ENCODE measurements at places on chromosomes 2 and 18.

DNA sequence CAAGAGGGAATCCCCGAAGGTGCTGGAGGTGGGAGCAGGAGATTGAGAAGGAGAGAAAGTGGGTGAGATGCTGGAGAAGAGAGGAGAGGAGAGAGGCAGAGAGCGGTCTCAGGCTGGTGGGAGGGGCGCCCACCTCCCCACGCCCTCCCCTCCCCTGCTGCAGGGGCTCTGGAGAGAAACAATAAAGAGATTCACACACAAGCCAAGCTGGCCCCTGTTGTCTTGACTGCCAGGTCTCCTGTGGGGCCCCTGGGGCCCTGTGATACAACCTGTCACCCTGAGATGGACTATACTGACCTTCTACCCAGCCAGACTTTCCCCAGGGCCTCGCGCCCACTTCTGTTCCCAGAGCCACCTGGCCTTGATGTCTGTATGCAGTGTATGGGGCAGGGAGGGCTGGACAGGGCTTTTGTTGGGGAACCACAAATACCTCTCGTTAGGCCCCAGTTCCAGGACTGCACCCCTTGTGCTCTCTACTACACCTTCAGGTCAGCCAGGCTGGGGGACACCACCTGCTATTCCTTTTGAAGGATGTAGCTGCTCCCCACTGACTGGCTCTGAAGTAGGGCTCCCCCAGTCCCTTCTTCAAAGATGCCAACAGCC, 8.0 kb upstream of the SPEG start:
- DNase-seq: no peak

DNA sequence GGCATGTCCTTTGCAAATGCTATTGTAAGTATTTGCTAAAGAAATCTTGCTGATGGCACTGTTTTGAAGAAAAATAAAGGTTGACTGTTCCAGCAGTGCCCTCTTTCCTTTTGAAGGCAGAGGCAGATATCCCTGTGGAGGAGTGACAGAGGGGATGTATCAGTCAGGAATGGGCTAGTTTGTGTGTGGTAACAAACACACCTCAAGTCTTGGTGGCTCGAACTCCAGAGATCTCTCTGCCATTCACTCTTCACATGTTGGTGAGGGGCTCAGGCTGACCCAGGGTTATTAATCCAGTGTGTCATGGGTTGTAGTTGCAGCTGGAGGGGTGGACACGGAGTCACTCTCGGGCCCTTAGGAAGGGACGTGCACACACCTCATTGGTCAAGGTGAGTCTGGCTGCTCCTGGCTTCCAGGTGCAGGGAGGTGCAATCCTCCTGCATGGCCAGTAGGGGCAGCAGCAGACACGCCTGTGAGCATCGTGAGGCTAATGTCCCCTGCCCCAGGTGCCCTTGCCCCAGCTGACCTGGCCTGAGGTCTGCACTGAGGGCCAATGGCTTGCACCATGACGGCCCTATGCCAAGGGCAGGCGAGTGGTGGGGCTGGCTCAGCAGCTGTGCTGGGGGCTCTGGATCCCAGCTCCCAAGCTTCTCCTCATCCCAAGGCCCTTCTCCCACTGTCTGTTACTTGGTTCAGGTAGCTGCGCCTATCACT, 146.5 kb downstream of the ASB1 start:
- no peak for DNase-seq

GRCh38 chr2:121613152-121613551, 36.1 kb downstream of the CLASP1 start:
- DNase-seq: no peak

GRCh38 chr2:10544252-10544651, 96.1 kb upstream of the ODC1 start:
- no peak for DNase-seq

DNA sequence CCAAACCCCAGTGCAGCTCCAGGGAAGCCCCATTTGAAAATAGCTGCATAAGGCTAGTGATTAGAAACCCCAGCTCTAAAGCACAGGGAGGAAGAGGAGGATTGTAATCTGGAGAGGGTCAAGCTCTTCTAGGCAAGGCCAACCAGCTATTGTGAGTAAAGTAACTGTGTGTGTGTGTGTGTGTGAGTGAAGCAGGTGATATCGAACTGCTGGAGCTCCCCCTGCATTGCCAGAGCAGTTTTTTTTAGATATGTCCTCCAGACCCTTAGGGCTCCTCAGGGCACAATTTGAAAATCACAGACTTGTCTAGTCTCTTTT, 177.4 kb upstream of the NABP1 start:
- no peak for DNase-seq

DNA sequence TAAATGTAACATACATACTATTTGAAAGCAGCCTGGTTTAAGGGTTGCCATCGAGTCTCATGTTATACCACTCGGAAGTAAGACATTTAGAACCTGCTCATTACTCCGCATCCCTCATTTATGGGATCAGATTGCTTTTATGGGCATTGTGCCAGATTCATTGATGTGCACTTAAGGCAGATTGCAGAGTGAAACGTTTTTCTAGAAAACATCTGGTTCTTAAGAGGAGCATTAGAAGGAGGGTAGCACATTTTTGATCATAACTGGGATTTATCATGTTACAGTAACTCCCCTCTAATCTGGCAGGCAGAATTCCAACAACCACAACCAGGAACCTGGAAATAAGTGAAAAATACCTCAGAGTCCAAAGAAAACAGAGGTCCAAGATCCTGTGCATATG, 74.2 kb upstream of the GALNT3 start:
- no peak for DNase-seq

DNA sequence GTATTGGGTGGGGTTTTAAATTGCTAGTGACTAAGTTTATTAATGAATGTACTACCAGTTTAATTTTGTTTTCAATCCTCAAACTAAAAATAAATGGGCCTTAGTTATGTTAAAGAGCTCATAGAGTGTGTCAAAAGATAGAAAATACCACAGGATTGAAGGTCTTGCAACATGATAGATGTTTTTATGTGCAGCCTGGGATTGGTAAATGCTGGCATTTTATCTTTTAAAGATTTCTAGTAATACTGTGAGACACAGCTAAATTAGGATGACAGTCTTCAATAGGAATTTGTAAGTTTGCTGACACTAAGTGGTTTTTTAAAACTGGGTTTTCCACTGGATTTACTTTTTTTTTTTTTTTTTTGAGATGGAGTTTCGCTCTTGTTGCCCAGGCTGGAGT, 122.3 kb downstream of the HAUS1 start:
- DNase-seq: no peak

DNA sequence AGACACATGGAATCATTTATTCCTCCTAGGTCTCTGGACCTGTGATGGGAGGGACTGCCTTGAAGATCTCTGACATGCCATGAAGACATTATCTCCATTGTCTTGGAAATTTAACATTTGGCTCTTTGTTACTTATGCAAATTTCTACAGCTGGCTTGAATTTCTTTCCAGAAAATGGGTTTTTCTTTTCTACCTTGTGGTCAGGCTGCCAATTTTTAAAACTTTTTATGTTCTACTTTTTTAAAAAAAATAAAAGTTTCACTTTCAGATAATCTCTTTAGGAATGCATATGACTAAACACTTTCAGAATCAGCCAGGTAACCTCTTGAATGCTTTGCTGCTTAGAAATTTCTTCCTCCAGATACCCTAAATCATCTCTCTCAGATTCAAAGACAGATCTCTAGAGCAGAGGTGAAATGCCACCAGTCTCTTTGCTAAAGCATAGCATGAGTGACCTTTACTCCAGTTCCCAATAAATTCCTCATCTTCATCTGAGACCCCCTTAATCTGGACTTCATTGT, 209.6 kb downstream of the RPRM start:
- DNase-seq: no peak

- DNase-seq: no peak
Measured at GRCh38 chr2:123916051-123916450, 109.0 kb upstream of the CNTNAP5 start.

- peak; percentile 30 for DNase-seq
Measured at GRCh38 chr2:111702119-111702803, 181.7 kb downstream of the ANAPC1 start.

DNA sequence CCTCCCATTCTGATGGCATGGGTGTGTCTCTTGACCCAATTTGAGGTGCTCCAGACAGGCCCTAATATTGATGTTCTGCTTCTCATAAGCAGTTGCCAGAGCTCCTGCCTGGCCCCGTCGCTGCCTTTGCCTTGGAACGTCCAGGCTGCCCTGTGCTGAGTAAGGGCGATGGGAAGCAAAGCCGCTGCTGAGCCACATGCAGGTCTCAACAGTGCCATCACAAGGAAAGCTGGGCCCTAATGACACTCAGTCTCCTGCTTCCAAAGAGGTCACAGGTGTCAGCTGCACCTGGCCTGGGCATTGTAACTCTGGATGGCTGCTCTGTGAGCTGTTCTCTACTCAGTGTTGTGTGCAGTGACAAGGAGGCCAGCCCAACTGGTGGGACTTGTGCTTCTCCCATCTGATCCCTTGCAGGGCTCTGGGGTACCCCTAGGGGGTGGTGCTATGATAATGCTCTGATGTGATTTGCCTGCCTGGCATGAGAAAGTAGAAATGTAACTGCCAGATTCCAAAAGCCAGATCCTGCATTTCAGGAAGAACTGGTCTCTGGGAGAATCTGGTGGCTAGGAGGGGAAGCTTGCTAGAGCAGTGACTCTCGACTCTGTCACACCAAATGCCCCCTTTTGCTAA, 8.7 kb downstream of the TTC39C start:
- no peak for DNase-seq

DNA sequence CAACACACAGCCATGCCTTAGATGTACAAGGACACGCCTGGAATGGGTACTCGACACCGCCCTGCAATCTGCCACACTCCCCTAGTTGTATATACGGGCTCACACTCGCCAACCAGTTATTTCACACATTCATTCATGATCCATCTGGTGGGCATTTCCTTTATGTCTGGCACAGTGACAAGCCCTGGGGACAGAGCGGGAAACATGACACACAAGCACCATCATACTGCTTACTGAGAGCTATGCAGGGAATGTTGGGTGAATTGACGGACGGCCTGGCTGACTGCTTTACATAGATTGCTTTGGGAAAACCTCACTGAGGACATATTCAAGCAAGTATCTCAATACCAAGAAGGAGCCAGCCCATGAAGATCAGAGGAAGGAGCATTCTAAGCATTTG, 448.0 kb upstream of the SPRED2 start:
- no peak for DNase-seq

DNA sequence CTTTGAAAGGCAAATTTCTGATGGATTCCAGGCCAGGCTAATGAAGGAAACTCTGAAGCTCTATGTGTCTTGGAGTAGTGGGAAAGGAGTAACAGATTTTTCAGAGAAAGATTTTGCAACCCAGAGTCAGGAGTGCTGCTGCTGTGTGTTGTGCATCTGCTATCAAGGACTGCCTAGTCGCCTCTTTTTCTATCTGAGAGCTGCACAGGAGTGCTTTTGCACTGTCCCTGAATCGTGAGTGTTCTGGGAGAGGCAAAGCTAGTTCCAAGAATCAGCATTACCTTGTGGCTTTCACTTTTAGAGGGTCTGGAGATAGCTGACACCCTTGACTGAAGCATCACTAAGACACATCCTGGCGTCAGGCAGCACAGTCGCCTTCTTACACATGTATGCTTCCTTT, 336.4 kb downstream of the PARD3B start:
- no peak for DNase-seq

DNA sequence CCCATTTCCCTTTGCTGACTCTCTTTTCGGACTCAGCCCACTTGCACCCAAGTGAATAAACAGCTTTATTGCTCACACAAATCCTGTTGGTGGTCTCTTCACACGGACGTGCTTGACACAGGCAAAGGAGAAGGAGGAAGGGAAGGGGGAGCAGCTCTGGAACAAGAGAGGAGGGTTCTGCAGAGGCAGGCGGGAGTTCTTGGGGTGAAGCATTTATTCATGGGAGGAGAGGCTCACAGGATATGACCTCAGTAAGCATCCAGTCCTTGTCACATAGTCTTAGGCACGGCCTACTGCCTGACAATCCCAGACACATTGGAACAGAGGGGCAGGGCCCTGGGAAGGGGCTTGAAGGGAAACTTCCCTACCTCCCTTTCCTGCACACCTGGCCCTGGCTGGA, 171.7 kb upstream of the HS6ST1 start:
- DNase-seq: no peak

DNA sequence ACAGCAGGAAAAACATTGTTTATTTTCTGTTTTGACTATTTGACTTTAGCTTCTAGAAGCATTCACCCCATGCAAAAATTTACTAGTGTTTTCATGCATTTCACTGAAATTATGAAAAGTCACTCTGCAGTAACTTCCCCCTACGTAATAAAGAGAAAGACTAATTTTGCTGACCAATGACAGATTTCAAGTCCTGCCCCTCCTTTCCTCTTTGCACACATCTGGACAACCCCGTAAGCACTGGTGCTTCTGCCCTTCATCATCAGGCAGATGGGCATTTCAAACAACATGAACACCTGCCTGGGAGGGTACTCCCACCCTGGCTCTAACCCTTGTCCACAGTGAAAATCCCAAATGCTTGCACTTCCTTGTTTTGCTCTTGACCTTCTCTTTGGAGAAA, 815.0 kb upstream of the ID2 start:
- DNase-seq: no peak

DNA sequence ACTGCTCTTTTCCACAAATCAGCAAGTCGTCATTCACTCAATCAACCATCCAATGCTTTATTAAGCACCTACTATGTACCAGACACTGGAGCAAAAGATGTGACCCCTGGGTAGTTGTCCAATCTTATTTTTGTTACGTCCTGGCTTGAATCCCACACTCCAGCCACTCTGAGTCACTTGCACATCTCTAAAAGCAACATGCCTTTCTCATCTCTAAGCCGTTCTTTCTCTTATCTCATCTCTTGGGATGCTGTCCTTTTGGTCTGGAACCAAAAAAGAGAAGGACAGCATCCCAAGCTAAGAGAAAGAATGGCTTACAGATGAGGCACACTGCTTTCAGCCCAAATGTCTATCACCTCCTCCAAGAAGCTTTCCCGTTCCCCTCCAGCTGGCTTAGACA, 58.8 kb downstream of the RNF152 start:
- DNase-seq: no peak

- no peak for DNase-seq
Measured at GRCh38 chr2:64214281-64215115, 70.3 kb upstream of the PELI1 start.

DNA sequence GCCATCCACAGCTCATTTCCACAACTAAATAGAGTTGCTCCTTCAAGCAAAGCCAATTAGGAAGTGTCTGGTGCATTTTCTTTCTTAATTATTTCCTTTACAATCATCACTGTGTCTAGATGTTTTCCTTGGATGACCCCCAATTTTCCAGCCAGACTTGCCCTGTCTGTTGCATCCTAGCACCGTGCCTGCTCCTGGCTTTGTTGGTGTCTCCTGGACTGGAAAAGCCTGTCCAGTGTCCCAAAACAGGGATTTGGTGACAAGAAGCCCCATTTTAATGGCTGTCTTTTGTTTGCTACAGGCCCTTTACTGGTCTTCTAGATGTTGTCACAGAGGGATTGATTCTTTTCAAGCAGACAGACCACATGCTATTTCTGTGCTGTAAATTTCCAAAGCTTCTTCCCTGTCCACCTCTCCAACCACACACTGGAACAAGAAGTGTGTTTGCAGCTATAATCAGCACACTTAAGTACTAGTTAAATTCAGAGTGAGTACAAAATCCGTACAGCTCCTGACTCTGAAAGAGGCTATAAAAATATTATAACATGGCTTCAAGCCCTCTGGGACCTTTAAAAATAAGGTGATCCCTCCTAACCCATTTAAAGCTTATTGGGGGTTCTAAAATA, 38.4 kb downstream of the RNF144A start:
- DNase-seq: no peak
